NCI-H1417 (cell line): ENCODE measurements at places on chromosomes 7 and 10.
A peak's percentile ranks its signal among the peaks of the same experiment; 100 is the strongest.

DNA sequence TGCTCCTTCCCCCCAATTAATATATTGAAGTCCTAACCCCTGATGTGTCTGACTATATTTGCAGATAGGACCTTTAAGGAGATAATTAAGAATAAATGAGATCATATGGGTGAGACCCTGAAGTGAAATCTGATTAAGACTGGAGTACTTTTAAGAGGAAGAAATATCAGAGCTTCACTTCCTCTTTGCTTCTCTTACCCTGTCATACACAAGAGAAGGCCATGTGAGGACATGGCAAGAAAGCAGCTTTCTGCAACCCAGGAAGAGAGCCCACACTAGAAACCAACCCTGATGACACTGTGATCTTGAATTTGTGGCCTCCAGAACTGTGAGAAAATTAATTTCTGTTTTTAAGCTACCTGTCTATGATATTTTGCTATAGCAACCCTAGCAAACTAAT lies 44.2 kb downstream of the JMJD1C start:
- no peak for DNase-seq

- DNase-seq: no peak
Observed at GRCh38 chr10:9762966-9763656, 1254.6 kb upstream of the CELF2 start.

DNA sequence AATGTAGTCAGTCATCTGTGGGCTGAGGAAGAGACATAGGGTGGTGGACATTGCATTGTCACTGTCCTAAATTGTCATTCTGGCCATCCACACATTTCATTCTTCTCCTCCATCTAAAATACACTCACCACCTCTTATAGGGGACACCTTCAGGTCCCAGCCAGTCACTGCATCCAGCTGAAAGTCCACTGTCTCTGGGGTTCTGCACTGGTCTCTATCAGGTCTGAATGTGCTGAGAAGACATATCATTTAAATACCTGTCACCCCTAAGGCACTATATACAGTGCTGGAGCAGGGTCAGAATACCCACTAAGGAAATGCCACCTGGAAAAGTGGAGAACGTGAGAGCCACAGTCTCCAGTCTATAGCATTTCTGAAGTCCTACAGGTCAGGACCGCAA lies 29.6 kb downstream of the SH2D4B start:
- DNase-seq: no peak

- DNase-seq: no peak
Observed at GRCh38 chr7:41882745-41883420, 180.0 kb upstream of the INHBA start.

DNA sequence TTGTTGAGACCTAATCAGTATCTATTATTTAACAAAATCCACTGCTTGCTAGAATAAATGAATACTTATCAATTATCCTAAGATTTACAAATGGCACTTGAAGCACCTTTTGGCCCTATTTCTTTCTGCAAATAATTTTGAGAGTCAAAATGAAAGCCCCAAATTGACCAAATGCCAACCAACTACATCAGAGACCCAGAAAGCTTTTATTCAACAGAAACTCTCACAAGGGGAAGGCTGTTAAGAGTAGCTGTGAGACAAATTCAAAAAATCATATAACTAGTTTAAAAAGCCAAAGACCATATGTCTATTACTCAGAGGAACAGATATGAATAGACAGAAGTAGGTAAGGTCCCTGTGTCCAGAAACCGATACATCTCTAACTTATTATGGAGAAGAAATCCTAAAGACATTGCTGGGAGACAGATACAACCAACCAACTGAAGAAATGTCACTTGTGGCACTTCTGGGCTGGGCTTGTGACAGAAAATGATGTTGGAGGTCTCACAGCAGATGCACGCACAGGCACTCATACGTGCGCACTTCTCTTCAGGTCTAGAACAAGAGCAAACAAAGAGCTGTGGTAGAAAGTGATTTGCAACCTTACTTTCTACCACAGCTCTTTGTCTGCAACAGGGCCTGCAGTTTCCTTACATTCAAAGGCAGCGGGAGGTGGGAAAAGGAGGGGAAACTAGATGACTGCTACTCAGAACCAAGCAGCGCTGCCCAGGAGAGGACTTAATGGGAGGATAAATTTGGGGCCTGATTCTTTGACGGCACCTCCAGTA lies 58.6 kb upstream of the KCNIP2 start:
- DNase-seq: peak; percentile 67

DNA sequence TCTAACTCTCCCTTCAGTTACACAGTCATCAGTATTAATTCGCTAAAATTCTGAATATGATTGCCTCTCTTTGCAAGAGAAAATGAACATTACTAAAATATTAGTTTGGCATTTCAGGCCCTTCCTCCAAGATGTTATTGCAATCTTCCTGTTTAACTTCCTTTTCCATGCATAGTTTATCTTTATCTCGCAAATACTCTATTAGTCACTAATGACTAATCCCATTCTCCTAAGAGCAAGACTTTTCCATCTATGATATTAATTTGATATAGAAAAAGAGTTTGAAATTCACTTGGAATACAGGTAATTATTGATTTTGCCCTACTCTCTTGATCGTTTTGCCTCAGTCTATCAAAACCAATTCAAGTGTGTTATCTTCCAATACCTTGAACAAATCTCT lies 41.8 kb upstream of the SEMA3A start:
- no peak for DNase-seq

DNA sequence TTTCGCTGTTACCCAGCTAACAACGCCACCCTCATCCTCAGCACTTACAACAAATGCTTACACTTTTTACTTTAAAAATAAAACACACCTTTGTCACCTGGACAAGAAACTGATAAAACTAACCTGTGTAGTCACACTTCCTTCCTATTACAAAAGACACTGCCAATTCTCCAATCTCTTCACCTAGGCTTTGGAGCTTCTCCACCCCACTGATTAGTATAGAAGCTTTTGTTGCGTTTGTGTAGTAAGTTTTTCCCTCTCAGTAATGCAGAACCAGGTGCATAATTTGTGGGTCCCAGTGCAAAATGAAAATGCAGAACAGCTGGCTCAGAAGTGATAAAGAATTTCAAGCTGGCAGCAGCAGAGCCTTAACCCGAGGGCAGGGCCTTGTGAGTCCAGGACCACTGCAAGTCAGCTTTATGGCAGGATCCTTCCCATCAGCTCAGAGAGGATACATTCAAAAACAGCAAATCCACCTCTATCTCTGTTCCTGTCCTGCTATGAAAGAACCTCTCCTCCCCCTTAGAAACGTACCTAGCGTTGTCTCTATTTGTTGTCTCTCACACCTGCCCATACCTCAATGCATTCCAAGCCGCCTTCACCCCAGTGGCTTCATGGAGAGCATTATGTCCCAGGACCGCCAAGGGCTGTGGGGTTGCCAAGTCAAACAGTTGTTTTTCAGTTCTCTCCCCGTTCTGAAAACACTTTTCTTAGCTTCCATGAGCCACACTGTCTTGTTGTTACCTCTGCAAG lies 40.3 kb upstream of the EGFR start:
- DNase-seq: no peak

- DNase-seq: no peak
Observed at GRCh38 chr10:103042908-103043307, 124.8 kb downstream of the CNNM2 start.

GRCh38 chr7:116753130-116753529 lies 81.1 kb downstream of the MET start:
- no peak for DNase-seq

DNA sequence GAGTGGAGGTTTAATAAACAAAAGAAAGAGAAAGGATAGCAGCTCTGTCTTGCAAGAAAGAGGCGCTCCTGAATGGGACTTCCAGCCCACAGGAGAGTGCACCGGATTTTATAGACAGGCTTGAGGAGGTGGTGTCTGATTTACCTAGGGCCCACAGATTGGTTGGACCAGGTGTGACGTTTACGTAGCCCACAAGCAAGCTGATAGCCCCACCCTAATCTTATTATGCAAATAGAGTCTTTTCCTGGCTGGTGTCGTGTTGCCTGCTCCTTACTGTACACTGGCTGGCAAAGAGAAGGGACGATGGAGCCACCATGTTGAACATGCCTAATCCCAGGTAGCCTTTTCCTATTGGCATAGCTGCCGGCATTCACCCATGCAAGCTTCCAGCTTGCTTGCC lies 319.7 kb upstream of the POM121L12 start:
- DNase-seq: no peak

GRCh38 chr10:5393529-5393928 lies 11.1 kb downstream of the TUBAL3 start:
- DNase-seq: no peak

GRCh38 chr7:41692251-41692650 lies 10.6 kb downstream of the INHBA start:
- no peak for DNase-seq

- DNase-seq: no peak
Observed at GRCh38 chr10:21452203-21452602, 73.3 kb downstream of the SKIDA1 start.

GRCh38 chr7:15626041-15626440 lies 60.4 kb downstream of the MEOX2 start:
- DNase-seq: no peak

GRCh38 chr10:71204746-71205145 lies 7.6 kb upstream of the UNC5B start:
- DNase-seq: no peak

DNA sequence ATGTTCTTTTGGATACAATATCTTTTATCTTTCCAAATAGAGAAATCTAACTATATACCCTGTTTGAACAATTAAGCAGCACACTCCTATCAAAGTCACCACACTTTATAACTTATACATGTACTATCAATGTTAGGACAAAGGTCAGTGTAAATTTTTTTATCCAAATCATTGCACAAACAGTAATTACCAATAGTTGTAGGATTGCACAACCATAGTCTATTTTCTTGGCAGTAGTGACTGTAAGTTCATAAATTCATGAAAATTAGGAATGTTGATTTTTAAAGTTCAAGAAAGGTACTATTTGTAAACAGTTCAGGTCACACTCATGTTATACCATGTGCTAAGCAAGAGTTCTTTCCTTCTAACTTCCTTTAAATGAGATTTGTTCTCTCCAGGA lies 9.3 kb downstream of the WNT2 start:
- no peak for DNase-seq

GRCh38 chr7:127995156-127995880 lies 35.9 kb downstream of the LRRC4 start:
- DNase-seq: no peak

- DNase-seq: no peak
Observed at GRCh38 chr7:7151865-7152264, 30.5 kb upstream of the C1GALT1 start.

- no peak for DNase-seq
Observed at GRCh38 chr7:108451296-108451848, 4.9 kb downstream of the NRCAM start.

- DNase-seq: no peak
Observed at GRCh38 chr7:28549998-28550397, 137.7 kb downstream of the CREB5 start.

DNA sequence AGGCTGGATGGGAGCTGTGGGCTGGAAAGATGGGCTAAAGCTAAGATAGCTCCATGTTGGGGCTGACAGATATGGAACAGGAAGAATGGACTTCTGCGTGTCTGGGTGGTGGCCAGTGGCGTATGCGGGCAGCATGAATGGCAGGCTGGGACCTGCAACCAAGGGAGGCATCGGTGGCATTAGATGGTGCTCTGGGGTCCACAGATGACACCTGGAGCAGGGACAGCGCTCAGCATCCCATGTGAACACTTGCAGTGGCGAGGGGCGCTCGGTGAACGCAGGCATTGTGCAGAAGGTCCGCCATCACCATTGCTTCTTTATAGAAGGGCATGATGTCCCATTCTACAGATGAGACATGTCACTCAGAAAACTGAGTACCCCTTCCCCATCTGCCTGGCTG lies 21.0 kb upstream of the SMARCD3 start:
- DNase-seq: no peak

GRCh38 chr10:4303045-4303444 lies 518.0 kb upstream of the KLF6 start:
- DNase-seq: no peak
